ENCODE measurements at places on chromosomes 2 and 18. TPM values are rescaled to one million over a fixed set of nuclear protein-coding genes. Genes with fewer than 3 reads are reported as not detected.

- H3K4me3 ChIP-seq = no peak overlapping the region
Observed at GRCh38 chr2:235238537-235238936, 255.3 kb upstream of the AGAP1 start.

- peaks cover 9% of the 10 kb centered on the region for H3K4me1 ChIP-seq
- peak overlapping the region; percentile 37 for H3K27ac ChIP-seq
- DNase-seq = peak; percentile 29
- H3K36me3 ChIP-seq = peaks cover under 1% of the 10 kb centered on the region
Observed at GRCh38 chr2:236568068-236568921, 1.3 kb upstream of the ACKR3 start.

Gene MYL1
- not detected for total RNA-seq

- no peaks in the 10 kb centered on the region for H3K36me3 ChIP-seq
- no peaks in the 10 kb centered on the region for H3K4me1 ChIP-seq
- no peaks in the 10 kb centered on the region for H3K27me3 ChIP-seq
- no peak overlapping the region for H3K27ac ChIP-seq
- H3K4me3 ChIP-seq = no peak overlapping the region
Observed at GRCh38 chr2:207046724-207047123, 107.4 kb downstream of the CPO start.

DNA sequence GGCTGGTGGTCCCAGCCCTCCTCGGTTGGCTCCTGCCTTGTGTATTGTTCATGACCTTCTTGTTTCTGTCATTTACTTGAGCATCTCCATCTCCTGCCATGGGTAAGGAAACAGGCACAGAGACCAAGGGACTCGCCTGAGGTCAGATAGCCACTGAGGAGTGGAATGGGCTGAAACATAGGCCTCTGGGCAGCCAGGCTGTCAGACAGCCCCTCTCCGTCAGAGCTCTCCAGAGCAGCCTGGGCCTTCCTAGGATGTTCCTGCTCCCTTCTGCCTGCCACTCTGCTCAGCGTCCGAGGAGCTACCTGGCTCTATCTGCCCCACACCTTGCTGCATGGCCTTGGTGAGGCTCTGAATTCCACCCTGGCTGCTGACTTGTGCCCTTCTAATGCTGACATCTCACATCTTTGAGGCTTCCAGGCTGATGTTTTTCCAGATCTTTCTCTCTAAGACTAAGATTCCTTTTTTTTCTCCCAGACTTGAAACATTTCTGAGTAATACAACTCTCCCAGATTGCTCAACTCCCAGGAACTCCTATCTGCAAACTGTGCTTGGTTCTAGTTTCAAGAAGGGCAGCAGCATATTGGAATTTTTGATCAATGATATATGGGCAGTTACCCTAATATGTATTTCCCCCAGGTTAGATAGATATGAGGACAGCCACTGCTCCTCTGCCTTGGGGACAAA is 67.7 kb downstream of the MCFD2 start:
- no peak overlapping the region for H3K27ac ChIP-seq
- no peaks in the 10 kb centered on the region for H3K27me3 ChIP-seq
- no peak for DNase-seq
- H3K36me3 ChIP-seq = no peaks in the 10 kb centered on the region
- no peak overlapping the region for H3K4me3 ChIP-seq
- H3K4me1 ChIP-seq = no peaks in the 10 kb centered on the region

Gene TUBB8B
- not detected for total RNA-seq

DNA sequence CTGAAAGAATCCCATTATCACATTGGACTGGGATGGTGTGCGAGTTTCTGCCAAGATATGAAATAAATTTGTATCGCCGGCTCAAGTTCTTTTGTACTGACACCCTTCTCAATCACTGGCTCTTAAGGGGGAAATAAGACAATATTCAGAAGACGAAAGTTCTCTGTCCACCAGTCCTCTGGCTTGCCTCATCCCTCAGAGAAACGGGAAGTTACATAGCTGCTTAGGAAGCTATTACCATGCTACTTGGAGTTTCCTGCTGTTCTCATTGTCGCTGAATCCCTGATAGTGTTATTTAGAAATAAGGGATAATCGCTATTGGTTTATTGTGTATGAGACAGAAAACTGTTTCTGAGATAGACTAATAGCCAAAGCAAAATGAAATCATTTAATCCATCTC is 205.0 kb upstream of the ZNF521 start:
- no peaks in the 10 kb centered on the region for H3K4me1 ChIP-seq
- H3K4me3 ChIP-seq = no peak overlapping the region
- no peaks in the 10 kb centered on the region for H3K36me3 ChIP-seq
- DNase-seq = no peak

- no peak overlapping the region for H3K4me3 ChIP-seq
- no peaks in the 10 kb centered on the region for H3K27me3 ChIP-seq
- DNase-seq = no peak
- no peaks in the 10 kb centered on the region for H3K36me3 ChIP-seq
- H3K4me1 ChIP-seq = no peaks in the 10 kb centered on the region
Observed at GRCh38 chr2:34806891-34807290, 1207.8 kb upstream of the FAM98A start.

Gene RAB6C
- total RNA-seq = not detected

DNA sequence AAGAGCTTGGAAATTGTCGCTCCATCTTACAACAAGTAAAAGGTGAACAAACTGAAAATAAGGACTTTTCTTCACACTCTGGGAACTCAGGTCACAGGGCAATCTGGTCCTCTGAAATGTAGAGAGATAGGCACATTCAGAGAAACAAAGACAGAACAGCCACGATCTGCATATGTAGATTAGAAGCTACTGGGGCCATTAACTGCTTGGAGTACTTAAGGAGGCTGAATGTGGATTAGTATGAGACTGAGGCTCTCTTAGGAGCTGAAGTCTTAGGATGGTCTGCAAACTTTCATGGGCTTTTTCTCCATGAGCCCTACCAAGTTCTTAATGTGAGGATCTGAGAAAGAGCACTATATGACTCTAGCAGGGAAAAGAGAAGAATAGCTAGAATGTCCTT is 265.3 kb upstream of the NXPH2 start:
- H3K4me1 ChIP-seq = no peaks in the 10 kb centered on the region
- no peak overlapping the region for H3K4me3 ChIP-seq
- H3K27ac ChIP-seq = no peak overlapping the region
- H3K36me3 ChIP-seq = no peaks in the 10 kb centered on the region
- no peak for DNase-seq
- no peaks in the 10 kb centered on the region for H3K27me3 ChIP-seq

Gene GALNT13
- total RNA-seq = 0.44 TPM

Gene SERPINB13
- total RNA-seq = not detected

Gene FTCDNL1
- total RNA-seq = 3.4 TPM

GRCh38 chr2:194842871-194843270 is 814.2 kb upstream of the SLC39A10 start:
- H3K4me1 ChIP-seq = no peaks in the 10 kb centered on the region
- no peak overlapping the region for H3K27ac ChIP-seq
- H3K36me3 ChIP-seq = no peaks in the 10 kb centered on the region
- H3K4me3 ChIP-seq = no peak overlapping the region
- H3K27me3 ChIP-seq = no peaks in the 10 kb centered on the region

- no peaks in the 10 kb centered on the region for H3K4me1 ChIP-seq
- H3K36me3 ChIP-seq = no peaks in the 10 kb centered on the region
- no peaks in the 10 kb centered on the region for H3K27me3 ChIP-seq
- H3K27ac ChIP-seq = no peak overlapping the region
Observed at GRCh38 chr2:151840216-151841046, 12.2 kb upstream of the ARL5A start.

Gene OTOS
- not detected for total RNA-seq

All from naive thymus-derived CD4-positive, alpha-beta T cell (primary cell).